ENCODE measurements at places on chromosomes 2 and 18.

DNA sequence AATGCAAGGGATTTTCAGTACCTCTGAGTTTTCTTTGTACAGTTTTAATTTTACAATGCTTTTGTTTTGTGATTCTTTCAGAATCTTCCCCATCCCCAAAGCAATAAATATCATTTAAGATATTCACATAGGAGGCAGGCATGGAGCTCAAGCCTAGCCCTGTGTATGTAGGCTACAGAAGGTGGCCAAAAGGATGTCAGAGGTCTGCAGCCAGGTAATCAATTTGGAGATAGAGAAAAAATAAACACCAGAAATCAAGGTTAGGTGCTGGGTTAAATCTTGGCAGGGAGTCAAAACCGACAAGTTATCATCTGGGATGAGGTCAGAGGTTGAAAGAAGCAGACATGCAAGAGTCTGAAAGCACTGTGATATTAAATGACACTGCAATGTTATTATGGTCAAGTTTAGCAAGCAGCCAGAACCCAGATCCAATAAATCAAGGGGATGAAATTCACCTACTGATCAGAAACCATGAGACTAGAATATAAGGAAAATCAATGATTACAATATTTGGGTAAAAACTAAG, 45.1 kb upstream of the LRP1B start:
- no peak for DNase-seq

- no peak for DNase-seq
Measured at GRCh38 chr18:13793819-13794218, 30.1 kb upstream of the MC5R start.

- DNase-seq = no peak
Measured at GRCh38 chr2:134120406-134120732, 133.5 kb upstream of the MGAT5 start.

DNA sequence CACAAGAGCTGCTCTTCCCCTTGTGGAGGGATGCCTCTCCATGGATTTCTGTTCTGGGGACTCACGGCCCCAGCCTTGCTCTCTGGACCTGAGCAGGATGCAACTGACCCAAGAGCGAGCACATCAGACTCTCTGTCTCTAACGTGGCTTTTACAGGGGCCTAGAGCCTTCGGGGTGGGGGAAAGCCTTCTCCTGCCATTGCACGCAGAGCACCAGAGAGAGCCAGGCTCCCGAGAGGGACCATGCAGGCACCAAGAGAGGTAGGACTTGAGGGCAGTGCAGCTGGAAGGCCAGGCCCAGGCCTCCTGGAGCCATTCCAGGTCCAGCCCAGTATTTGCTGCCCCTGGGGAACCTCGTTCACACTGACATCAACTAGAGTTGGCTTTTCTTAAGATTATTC, 475.6 kb upstream of the MYT1L start:
- no peak for DNase-seq

GRCh38 chr2:20580690-20581437, 70.0 kb downstream of the HS1BP3 start:
- no peak for DNase-seq

GRCh38 chr2:5474716-5475115, 217.5 kb upstream of the SOX11 start:
- DNase-seq = no peak

DNA sequence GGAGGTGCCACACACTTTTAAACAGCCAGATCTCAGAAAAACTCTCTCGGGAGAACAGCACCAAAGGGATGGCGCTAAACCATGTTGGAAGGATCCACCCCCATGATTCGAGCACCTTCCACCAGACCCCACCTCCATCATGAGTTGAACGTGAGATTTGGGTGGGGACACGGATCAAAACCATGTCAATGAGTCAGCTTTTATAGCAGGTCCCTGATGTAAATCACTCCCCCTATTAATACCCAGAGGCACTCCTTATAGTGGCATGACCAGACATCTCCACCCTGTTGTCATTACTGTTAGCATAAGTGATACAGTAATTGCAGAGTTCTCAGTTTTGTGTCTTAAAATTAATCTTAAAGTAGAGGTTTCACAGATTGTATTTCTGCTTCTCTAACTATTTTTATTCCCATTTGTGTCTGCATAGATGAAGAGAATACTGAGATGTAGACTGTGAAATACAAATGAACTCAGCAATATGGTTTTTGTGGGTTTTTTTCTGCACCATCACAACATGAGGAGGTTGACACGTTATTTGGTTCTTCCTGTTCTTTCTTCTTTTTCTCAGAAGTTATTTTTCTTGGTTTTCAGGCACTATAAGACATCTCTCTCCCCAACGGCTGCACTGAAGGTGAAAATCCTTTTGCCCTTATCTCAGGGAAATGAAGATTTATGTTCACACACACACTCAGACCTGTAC, 218.2 kb downstream of the ARL4C start:
- no peak for DNase-seq

DNA sequence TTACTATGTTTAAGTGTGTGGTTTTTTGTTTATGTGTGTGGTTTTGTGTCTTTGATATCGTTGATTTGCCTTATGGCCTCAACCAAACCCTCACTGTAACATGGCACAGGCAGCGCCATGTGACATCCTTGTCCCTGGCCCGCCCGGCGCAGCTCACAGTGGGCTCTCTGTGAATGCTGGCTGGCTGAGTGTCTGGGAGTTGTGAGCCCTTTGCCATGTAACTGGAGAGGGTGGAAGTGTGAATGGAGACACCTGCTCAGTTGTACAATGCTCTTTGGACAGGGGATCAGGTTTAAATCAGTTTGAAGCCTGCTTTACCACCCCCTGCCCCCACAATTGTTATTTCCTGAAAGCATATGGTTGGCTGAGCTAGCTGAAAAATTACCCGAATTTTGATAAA, 41.8 kb downstream of the TCF7L1 start:
- no peak for DNase-seq

GRCh38 chr2:173149491-173149890, 73.8 kb downstream of the MAP3K20 start:
- peak; percentile 21 for DNase-seq

GRCh38 chr2:8514796-8515758, 166.8 kb upstream of the ID2 start:
- peak; percentile 25 for DNase-seq

- no peak for DNase-seq
Measured at GRCh38 chr2:10522726-10523405, 74.7 kb upstream of the ODC1 start.

- no peak for DNase-seq
Measured at GRCh38 chr2:16190446-16191270, 250.3 kb downstream of the MYCN start.

DNA sequence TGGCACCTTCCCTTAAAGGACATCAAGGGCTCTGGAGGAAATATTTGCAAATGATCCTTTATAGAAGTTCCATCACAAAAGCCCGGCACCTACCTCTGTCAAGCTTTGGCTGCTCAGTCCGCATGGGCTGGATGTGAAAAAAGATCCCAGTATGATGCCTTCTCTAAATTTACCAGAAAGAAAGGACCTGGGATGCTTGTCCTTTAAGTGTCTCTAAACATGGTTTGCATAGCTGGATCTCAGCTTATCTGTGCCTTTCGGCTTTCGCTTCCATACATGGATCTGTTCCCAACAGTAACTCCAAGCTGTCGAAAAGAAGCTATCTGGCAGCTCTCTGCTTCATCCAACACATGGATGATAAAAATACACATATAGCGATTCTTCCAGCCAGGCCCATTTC, 60.4 kb upstream of the SLC8A1 start:
- no peak for DNase-seq

DNA sequence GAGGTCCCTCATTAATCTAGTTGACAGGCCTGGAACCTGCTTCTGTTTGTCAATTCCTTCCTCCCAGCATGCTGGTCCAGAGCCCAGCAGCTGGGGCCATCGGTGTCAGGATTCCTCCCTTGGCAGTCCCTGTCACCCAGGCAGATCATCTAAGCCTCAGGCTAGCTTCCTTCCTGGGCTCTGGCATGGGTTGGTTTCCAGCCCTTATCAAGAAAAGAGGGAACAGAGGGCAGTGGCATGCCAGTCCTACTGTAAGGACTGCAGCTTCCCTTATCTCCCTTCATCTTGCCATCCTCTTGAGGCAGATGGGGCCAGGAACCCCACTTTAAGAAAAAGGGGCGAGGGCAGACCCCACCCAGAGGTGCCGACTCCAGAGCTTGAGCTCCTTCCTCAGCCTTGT, 10.9 kb upstream of the KCNK3 start:
- no peak for DNase-seq

- DNase-seq = no peak
Measured at GRCh38 chr18:79572093-79572780, 107.4 kb upstream of the CTDP1 start.

DNA sequence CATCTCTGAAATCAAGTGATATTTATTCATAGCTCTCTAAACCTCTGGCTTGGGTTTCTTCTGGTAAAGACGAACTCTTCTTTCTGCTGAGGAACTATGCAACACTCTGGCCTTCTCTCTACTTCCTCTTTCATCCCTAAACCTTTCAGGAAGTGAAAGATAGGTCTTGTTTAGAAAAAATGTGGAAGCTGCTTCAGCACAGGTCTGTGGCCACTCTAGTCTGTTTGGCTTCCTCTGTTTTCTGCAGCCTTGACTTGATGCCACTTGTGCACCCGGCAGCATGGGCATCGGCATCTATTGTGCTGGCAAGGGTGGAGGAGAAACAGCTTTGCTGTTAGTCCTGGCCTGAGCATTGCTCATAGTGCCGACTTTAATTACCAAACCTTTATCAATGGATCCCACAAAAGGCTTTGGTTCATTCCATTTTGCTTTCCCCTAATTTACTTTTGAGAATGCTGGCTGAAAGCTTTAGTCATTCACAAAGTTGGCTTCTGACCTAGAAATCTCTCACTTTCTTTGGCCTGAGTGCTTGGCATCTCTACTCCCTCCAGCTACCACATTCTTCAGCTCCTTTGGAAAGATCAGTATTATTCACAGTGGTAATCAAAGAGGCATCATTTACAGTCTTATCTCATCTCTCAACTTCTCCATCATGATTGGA, 32.0 kb upstream of the GPR39 start:
- no peak for DNase-seq
